Prostate gland (tissue), 2 donors: ENCODE measurements at places on chromosomes 2 and 18.

- no peak for DNase-seq
Measured at GRCh38 chr2:36403675-36404230, 48.2 kb downstream of the CRIM1 start.

- DNase-seq = no peak
Measured at GRCh38 chr18:44909191-44909719, 228.6 kb downstream of the SETBP1 start.

DNA sequence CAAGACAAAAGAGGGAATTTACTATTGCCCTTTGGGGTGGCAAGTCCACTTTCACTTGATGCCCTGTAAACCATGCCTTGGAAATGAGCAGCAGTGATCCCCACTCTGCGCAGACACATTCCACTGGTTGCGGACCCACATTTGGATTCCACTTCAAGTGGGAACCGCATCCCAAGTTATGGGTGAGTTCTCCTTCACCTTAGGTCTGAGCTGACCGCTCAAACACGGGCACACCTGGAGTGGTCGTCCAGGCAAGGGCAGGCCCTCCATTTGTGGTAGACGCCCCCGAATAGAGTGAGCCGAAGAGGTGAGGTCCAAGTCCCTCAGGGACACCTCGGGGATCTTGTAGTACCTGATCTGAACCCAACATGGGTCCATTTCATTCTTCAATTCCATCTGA, 9.8 kb upstream of the AGXT start:
- DNase-seq = no peak

GRCh38 chr2:227576812-227577211, 21.9 kb upstream of the SCYGR2 start:
- DNase-seq = no peak

DNA sequence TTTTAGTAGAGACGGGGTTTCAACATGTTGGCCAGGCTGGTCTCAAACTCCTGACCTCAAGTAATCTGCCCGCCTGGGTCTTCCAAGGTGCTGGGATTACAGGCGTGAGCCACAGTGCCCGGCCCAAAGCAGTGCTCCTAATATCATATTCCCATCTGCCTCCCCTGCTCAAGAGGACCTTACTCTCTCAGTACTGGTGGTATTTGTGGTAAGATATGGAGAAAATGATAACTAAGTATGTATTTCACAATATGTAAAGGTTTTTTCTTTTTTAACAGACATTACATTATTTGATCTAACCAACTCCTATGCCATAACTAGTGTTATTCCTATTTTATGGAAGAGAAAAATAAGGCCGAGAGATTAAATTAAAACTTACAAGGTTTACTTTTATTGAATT, 201.0 kb downstream of the CAMKMT start:
- DNase-seq = no peak

DNA sequence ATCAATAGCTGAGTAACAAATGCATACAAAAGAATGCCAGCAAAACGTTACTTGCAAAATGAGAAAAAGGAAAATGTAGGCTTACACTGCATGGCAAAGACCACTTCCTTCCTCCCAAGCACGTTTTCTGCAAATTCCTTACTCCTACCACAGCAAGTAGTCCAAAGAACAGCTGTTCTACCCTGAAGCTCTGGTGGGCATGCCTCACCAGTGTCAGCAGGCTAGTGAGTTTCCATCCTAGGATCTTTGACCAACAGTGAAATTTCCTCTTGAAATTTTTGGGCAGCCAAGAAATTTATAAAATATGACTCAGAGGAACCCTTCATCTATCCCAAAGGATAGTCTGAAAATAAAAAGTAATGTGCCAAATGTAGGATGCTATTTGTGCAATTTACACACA, 123.9 kb downstream of the ZNF532 start:
- no peak for DNase-seq

DNA sequence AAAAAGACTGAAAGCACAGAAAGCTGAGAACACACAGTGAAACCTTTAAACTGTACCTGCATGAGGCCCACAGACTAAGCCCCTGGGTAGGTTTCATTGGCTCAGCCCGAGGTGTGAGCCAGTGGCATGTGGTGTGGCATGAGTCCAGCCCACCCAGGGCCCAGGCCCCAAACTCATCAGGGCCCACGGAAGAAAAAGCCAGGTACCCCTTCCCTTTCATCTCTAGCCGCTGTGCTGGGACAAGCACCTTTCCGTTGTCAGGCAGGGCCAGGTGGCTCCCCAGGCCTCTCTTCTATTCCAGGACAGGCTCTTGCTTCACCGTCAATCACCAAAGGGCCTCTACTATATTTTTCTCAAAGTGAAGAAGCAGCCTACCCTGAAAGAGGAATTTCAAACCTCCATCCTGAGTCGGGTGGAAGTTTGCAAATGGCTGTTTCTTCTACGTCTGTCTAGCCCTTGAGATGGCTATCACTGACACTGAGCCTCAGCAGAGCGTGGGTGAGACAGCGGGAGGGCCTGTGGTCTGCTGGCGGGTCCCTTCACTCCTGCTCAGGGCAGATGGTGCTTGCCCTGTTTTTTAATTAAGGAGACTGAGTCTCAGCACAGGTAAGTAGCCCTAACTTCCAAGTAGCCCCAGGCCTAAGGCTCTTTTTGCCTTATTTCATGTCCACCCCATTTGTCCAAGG, 8.6 kb downstream of the DNAJB2 start:
- no peak for DNase-seq

- DNase-seq = no peak
Measured at GRCh38 chr18:43539862-43540261, 262.6 kb upstream of the SYT4 start.

DNA sequence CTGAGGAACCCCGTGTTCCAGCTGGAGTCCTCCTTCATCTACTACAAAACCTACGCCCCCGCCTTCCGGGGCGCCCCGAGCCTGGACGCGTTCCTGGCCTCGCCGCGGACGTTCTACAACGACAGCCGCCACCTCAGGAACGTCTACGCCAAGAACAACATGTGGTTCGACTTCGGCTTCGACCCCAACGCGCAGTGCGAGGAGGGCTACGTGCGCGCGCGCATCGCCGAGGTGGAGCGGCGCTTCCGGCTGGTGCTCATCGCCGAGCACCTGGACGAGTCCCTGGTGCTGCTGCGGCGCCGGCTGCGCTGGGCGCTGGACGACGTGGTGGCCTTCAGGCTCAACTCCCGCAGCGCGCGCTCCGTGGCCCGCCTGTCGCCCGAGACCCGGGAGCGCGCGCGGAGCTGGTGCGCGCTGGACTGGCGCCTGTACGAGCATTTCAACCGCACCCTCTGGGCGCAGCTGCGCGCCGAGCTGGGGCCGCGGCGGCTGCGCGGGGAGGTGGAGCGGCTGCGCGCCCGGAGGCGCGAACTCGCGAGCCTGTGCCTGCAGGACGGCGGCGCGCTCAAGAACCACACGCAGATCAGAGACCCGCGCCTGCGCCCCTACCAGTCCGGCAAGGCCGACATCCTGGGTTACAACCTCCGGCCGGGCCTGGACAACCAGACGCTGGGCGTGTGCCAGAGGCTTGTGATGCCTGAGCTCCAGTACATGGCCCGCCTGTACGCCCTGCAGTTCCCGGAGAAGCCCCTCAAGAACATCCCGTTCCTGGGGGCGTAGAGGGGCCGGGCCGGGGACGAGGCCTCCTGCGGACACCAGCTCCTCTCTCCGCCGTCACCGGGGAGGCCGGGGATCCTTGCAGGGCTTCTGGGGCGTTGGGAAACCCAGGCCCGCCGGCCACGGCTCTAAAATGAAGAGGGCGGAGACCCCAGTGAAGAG, 5.3 kb upstream of the NEU4 start:
- no peak for DNase-seq
